Left colon (tissue), 2 donors: ENCODE measurements at places on chromosomes 13 and 19.
A peak's percentile ranks its signal among the peaks of the same experiment; 100 is the strongest.

GRCh38 chr19:45499196-45500180 lies 1.2 kb downstream of the PPM1N start:
- DNase-seq = peak; percentile 66

- DNase-seq = no peak
These were observed 19.7 kb downstream of the NEK5 start for GRCh38 chr13:52109116-52109670.

GRCh38 chr13:113939944-113940297 lies 34.0 kb downstream of the C13orf46 start:
- DNase-seq = no peak

DNA sequence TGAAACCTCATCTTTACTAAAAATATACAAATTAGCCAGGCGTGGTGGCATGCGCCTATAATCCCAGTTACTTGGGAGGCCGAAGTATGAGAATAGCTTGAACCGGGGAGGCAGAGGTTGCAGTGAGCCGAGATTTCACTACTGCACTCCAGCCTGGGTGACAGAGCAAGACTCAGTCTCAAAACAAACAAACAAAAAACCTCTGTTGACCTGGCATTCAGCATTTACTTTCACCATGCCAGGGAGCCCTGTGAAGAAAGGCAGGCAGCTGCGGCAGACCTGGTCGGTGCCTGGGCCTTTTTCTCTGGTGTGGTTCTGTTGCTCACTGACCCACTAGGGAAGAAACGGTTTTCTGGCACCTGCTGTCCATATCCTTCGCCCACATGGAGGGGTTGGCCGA lies 49.8 kb downstream of the DNM2 start:
- DNase-seq = no peak

DNA sequence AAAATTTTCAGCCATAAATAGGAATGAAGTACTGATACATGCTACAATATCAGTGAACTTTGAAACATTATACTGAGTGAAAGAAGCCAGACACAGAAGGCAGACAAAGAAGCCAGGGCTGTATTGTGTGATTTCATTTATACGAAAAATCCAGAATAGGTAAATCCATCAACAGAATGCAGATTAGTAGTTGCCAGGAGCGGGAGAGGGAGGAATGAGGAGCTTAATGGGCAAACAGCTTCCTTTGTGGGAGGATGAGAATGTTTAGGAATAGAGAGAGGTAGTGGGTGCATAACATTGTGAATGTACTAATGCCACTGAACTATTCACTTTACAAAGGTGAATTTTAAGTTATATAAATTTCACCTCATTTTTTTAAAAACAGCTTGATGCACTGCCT lies 103.3 kb upstream of the SERTM1 start:
- DNase-seq = no peak

- DNase-seq = no peak
These were observed 3.0 kb upstream of the LGALS14 start for GRCh38 chr19:39701291-39701690.

DNA sequence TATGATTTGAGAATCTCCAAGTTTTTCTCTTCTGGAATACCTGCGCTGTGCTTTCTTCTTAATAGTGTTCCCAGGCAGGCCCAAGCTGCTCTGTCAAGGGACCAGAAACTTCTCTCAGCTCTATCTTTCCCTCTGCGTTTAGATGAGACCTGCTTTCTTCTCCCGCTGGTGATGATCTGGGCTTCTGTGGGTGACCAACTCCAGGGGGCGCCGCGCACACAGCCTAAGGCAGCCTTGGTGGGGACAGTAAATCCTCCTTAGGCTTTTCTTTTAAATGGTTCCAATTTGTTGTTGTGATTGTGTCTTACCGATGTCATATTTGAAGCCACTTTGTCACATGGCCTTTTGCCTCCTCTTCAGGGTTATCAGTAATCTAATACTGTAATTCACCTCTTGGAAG lies 439.4 kb upstream of the KLF12 start:
- no peak for DNase-seq

DNA sequence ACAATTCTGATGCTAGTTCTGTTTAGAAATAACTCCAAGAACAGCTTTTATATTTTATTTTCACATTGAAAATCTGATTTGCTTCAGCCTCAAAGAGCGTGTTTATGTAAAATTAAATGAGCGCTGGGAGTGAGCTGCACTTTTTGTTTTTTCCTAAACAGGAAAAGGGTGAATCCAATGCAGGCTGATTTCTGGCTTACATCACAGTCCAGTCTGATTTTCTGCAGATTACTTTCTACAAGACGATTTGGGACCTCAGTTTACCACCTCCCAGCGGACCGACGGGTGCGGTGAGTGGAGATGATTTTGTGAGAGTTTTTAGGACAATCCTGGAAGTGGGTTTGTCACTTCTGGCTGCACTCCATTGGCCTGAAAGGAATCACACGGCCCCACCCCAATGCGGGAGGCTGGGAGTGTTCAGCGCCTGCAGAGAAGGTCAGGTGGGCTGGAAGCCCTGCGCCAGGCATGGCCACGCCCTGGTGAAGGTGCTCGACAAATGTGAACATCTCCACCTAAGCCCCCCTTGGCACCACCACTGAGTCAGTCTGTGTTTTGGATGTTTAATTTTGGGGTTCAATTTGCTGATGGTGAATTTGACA lies 90.1 kb downstream of the ANKRD10 start:
- DNase-seq = no peak

DNA sequence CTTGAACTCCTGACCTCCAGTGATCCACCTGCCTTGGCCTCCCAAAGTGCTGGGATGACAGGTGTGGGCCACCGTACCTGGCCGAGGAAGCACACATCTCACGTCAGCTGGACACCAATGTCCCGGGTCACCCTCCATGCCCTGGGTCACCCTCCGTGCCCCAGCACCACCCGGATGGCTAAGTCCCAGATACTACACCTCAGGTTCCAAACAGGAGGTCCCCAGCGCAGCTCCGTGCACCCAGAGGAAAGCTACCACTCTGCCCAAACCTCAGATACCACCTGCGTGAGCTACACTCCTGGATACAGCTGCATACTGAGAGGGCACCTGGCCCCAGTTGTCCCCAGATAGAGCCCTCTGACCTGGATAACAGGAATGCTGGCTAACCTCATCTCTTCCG lies 14.0 kb downstream of the LRRC4B start:
- DNase-seq = no peak

GRCh38 chr13:31686670-31687425 lies 52.5 kb upstream of the RXFP2 start:
- DNase-seq = no peak

GRCh38 chr19:34504809-34505291 lies 23.3 kb downstream of the WTIP start:
- DNase-seq = no peak

- peak; percentile 72 for DNase-seq
These were observed 15.3 kb downstream of the ATP7B start for GRCh38 chr13:51995677-51996551.
